ENCODE measurements at places on chromosomes 11 and 22.

GRCh38 chr11:18408558-18409291 is 3.4 kb upstream of the LDHC start:
- DNase-seq = no peak

DNA sequence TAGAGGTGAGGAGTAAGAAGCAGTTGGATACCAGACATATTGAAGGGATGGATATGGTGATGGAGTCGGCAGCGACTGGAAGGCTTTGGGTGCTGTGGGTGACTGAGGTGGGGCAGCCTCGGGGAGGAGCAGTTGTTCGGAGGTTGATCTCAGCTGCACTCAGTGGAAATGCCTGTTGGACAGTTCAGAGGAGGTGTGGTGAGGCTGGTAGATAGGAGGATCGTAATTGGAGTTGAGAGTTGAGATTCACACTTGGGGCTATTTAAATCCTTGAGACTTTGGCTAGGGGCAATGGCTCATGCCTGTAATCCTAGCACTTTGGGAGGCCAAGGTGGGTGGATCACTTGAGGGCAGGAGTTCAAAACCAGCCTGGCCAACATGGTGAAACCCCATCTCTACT is 6.9 kb downstream of the OTUB1 start:
- DNase-seq = no peak

- no peak for DNase-seq
Measured at GRCh38 chr11:85133636-85134035, 493.5 kb downstream of the DLG2 start.

- no peak for DNase-seq
Measured at GRCh38 chr11:132343445-132344175, 973.2 kb downstream of the NTM start.

DNA sequence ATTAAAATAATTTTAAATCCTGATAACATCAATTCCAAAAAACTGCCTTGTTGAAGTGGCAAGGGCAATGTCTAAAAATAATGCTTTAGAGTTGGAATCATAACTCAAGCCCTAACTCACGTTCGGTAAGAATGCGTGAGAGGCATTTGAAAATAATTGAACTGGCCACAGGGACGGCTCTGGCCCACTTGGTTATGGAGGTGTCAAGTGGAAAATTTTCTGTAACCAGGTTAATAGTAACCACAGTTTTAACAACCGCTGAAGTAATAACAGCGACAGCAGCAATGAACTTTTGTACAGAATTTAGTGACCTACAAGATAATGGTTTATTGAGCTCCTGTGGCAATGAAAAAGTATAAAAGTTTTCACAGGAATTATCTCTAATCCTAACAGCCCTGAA is 79.4 kb downstream of the ETS1 start:
- no peak for DNase-seq

DNA sequence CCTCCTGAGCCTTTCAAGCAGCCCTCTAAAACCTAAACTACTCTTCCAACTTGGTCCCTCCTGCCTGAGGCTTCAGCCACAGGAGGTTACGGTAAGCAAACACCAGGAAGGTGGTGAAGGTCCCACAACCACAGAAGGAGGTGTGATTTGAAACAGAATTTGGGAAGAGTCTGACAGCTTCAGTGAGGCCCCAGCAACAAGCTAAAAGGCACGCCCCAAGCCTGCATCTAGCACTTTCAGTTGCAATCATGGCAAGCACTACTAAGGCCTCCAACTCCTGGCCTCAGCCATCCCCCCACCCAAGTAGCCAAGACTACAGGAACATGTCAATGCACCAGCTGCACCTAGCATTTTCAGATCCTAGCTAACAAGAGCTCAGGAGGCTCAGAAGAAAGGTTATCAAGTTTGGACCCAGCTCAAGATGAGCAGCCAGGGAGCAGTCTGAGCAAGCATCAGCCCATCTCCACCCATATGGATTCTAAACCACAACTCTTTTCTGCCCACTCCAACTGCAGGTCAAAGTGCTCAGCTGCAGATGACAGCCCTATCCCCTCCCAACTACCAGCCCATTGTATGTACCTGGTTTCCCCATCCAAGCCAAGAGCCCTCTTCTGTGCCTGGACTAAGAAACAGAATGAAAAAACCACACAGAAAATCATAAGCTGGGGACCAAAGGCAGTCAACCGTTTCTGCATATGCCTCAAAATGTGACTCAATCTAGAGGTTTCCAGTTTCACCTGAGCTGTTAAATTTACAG is 10.4 kb upstream of the AHNAK start:
- no peak for DNase-seq

GRCh38 chr11:65112546-65113360 is 1.1 kb downstream of the TM7SF2 start:
- no peak for DNase-seq

Data from non-pigmented ciliary epithelial cell (primary cell).